ENCODE measurements at places on chromosomes 3 and 15.
A peak's percentile ranks its signal among the peaks of the same experiment; 100 is the strongest.

GRCh38 chr3:54235998-54236397 is 113.6 kb downstream of the CACNA2D3 start:
- DNase-seq = no peak

DNA sequence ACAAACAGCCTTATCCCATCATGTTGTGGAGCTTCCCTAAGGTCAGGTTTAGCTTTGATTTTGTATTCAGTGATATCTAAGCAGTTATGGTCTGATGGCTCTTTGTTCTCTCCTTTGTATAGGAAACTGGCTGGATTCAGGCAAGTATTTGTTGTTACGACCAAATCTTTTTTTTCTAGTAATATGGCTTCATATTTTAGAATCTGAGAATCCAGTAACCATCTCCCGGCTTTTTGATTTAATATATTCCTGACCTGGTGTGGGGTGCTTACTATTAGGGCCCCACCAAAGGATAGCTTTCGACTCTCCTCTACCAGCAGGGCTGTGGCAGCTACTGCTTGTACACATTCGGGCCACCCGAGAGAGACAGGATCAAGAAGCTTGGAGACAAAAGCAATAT is 23.0 kb downstream of the ARL8B start:
- no peak for DNase-seq

GRCh38 chr15:72358121-72358520 is 17.7 kb downstream of the HEXA start:
- no peak for DNase-seq

GRCh38 chr15:87755226-87755625 is 501.3 kb downstream of the NTRK3 start:
- DNase-seq = no peak

- DNase-seq = no peak
Observed at GRCh38 chr3:4926892-4927291, 52.3 kb upstream of the BHLHE40 start.

DNA sequence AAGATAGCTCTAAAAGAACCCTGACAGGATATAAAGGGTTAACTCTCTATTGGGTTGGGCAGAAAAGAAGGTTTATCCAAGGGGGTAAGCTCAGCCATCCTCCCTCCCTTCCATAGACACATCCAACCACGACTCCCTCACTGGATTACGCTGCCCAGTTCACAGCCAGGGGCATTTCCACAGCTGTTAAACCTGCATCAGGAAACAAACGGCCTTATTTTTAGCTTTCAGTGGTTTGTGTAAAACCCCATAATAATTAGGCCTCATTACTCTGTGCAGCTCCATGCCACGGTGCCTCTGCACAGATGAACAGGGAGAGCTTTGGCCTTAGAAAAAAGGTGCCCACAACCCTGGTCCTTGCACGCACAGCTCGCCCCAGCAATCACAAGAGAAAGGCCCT is 110.6 kb downstream of the GABRB3 start:
- DNase-seq = no peak

- no peak for DNase-seq
Observed at GRCh38 chr15:96329403-96329981, 1.0 kb upstream of the NR2F2 start.

GRCh38 chr15:98952381-98952803 is 55.2 kb downstream of the PGPEP1L start:
- DNase-seq = no peak

DNA sequence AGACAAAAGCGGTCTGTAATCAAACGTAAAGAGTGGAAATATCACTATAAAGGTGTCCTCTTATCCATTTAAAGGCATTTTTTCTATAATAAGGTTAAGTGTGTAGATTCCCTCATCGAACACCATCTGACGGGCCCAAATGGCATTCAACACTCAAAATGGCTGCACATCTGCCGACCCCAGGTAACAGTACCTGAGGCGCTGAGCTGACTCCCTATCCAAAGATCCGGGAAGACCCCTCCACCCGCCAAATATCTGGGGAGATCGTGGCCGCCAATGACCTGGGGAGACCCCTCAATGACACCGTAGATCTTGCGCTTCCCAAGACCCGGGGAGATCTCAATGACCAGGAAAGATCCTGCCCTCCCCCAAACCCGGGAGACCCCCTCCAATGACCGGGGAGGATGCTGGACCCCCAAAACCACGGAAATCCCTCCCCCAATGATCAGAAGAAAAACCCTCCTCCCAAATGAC is 476 bp downstream of the IP6K2 start:
- DNase-seq = no peak

DNA sequence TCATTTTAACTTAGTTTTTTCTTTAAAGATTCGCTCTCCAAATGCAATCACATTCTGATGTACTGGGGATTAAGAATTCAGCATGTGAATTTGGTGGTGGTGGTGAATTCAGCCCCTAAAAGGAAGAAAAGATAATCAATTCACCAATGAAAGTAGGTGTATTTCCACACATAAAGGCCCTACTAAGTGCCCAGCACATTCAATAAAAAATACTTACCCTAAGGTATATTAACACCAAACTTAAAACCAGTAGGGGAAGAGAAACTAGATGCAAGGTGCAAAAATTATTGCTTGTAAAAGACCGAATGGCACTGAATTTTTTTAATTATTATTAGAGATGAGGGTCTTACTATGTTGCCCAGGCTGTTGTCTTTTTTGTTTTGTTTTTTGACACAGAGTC is 16.8 kb upstream of the SUCNR1 start:
- no peak for DNase-seq

GRCh38 chr3:74267588-74268184 is 346.8 kb downstream of the CNTN3 start:
- DNase-seq = no peak

GRCh38 chr3:177680472-177680821 is 483.2 kb upstream of the TBL1XR1 start:
- no peak for DNase-seq

- no peak for DNase-seq
Observed at GRCh38 chr3:124364317-124365020, 365.8 kb upstream of the UMPS start.

- DNase-seq = no peak
Observed at GRCh38 chr3:168493412-168494205, 397.9 kb upstream of the GOLIM4 start.

DNA sequence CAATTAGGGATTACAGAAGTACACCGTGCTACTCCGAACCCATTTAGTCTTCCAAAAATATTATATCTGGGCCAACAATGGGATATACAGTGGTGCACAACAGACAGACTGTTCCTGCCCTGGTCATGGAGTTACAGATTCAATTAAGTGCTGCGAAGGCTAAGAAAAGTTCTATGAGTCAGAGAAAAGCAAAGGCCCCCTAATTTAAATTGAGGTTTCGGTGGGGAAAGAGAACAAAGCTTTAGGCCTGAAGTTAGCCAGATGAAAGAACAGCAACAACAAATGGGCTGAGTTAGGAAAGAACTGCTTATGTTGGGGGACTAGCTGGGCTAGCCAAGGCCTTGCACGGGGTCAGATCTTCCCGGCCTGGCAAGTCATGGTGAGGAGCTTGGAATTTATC is 131.8 kb downstream of the MDFIC2 start:
- no peak for DNase-seq

DNA sequence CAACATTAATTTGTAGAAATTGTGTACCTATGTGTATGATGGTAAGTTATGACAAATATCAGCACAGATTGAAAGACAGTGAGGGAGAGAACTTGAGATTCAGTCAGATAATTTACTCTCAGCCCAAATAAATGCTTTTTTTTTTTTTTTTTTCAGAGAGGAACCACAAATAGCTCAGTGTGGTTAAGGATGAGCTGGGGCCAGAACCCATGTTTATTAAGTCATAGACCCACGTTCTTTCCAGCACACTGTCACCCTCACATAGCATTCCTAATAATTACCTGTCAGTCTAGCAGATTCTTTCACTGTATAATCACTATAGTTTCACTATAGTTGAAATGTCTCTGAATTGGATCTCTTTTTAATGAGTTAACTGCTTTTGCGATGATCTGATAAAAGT is 246.1 kb downstream of the ZIC1 start:
- no peak for DNase-seq

- DNase-seq = peak; percentile 59
Observed at GRCh38 chr3:194587438-194587931, 45.7 kb downstream of the TMEM44 start.

- DNase-seq = no peak
Observed at GRCh38 chr3:95627293-95627692, 1187.1 kb upstream of the EPHA6 start.

DNA sequence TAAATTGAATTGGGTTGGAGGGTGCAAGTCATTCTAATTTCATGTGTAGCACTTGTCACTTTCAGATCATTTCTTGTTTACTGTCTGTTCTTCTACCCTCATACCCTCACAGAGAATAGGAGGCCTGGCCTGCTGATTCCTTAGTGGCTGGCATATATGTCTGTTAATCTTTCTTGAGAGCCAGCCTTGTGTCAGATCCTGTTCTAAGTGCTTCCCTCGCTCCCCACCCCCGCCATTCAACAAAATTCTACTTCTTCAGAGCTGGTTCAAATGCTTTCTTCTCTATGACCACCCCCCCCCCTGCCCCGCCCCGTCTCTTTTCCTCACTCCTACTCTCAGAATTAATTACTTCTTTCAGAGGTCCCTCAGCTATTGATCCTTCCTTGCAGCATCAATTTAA is 1.5 kb upstream of the U2SURP start:
- DNase-seq = no peak

GRCh38 chr15:71716990-71717389 is 93.4 kb upstream of the NR2E3 start:
- no peak for DNase-seq

- no peak for DNase-seq
Observed at GRCh38 chr15:31434588-31435260, 108.1 kb downstream of the KLF13 start.

DNA sequence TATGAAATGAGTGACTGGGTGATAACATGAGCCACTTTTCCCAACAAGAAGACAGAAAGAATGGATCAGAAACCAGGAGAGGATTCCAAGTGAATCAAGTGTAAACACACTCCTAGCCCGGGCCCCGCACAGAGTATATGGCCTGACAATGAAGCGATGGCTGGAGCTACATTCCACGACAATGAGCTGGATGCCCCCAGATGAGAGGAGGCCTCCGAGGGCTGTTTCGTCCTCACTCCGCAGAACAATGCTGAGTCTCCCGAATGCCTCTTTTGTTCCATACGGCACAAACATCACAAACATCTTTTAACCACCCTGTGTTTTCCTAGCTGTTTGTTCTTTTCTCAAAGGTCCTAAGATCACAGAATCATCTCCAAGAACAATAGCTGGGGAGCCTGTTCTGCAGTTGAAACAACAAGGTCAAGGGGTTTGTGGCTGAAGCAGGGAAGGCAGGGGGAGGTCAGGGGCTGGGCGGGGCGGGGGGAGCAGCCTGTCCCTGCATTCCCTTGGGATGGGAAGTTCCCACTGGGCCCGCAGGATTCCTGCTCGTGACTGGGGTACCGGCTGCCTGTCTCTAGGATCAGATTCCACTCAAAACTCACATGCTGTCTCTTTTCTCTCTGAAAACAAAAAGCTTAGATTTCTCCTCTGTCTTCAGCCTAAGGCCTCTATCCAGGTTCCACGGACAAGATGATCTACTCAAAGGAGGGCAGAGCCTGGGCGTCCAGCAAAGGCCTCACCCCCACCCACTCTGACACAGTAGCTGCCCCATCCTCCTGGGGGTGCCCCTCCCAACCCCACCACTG is 151.3 kb downstream of the XXYLT1 start:
- DNase-seq = no peak

DNA sequence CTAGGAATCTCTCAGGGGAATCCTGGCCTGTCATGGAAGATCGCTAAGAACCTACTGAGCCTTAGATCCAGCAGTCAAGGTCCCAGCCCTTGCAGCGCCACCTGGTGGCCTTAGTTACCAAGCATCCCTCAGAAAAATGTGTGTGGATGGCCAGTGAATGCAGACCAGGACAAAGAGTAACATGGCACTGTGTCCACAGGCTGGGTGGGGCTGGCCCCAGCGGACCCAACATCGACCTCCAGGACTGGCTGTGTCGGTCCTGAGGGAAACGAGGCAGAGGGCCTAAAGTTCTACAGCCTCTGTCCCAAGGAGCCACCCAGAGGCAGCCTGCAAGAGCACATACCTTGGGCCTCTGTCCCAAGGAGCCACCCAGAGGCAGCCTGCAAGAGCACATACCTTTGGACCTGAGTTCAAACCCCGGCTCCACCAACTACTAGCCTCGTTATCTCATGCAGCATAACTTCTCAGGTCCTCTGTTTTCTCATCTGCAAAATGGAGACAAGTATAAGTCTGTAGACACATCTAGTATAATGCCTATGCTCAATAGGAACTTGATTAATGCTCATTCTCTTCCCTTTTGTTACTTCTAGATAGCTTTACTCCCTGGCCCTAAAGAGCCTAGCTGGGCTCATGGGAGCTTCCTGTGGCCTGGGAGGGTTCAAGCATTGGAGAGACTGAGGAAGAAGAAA is 57.5 kb upstream of the HERC1 start:
- peak; percentile 60 for DNase-seq

DNA sequence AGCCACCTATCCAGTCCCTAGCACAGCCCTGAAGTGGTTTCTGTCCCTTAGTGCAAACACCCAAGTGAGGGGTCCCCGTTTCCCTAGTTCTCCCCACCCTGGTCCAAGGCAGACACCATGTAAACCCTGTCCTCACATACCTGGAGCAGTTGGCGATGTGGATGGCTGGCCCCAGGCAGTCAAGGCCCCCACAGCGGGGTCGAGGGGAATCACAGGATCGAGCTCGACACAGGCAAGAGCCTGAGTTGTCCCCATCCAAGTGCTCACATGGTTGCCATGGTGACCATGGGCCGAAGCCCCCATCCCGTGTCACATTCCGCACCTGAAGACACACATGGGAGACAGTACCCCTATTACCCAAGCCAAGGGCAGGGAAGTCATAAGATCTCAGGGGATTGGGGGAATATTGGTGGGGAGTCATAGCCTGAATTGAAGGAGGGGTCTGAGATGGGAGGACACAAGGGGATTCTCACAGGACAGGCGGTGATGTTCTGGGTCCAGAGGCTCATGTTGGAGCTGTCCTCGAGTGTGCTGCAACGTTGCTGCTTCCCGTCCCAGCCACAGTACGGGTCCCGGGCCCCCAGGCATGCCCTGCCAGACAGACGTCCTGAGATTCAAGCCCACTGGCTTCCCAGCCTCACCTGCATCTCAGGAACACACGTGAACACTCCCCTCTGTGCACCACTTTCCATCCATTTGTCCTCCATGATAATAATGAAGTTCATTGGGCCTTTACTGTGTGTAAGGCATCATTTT is 112.1 kb downstream of the SEMA5B start:
- no peak for DNase-seq

- DNase-seq = no peak
Observed at GRCh38 chr3:157201648-157202278, 41.8 kb upstream of the CCNL1 start.

DNA sequence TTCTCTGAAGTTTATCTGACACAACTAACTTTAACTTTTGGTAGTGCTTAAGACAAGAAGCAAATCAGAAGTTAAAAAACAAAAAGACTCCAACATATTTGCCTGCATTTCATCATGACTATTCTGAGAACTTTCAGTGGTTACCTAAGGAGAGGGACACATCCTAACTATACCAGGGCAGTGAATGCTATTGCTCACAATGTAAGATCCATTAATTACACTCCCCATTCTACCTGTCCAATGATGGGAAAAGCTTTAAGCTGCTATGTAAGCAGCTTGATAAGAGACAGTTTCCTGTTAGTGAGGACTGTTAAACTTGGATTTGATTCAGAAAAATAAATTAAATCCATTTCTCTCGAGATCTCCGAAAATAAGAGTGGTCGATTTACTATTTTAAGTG is 37.5 kb downstream of the SERPINI1 start:
- no peak for DNase-seq
